ENCODE measurements at places on chromosomes 6 and 20.

DNA sequence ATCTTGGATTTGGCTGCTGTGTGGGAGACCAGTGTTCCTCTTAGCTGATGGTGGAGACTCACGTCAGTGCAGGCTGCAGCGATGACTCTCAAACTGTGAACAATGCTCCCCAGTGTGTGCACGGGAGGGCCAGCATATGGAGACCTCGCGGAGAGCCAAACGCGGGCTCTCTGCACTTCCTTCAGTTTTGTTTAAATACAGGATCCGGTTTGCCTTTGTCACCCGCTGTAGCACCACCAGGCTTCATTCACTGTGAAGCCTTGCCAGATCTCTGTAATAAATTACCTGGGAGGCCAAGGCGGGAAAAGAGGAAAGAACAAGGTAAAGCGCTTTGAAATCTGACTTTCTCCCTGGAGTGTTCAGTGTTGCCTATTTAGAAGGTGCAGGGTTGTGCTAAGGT lies 30.7 kb upstream of the TMEM14A start:
- no peak for DNase-seq

DNA sequence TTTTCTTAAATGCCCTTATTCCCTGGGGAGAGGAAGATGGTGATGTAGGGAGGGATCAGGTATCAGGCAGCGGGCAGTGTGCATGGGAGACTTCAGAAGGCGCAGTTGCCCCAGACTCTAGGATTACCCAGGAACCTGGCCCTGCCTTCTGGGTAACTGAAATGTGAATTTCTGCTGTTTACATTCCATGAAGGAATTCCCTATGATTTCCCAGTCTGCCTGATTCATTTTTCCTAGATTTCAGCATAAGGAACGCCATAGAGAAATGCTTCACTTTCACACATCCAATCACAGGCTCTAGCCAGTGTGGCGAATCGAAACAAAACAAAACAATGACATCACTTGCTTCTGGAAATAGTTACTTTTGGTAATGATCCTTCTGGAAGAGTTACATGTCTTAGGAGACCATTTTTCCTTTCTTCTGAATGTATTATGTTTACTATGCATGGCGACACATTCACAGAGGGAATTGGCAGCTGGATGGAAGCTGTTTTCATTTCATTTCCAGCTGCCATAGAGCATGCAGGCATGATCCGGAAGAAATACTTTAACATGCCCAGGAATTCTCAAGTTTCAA lies 33.3 kb downstream of the LRP11 start:
- DNase-seq = no peak

DNA sequence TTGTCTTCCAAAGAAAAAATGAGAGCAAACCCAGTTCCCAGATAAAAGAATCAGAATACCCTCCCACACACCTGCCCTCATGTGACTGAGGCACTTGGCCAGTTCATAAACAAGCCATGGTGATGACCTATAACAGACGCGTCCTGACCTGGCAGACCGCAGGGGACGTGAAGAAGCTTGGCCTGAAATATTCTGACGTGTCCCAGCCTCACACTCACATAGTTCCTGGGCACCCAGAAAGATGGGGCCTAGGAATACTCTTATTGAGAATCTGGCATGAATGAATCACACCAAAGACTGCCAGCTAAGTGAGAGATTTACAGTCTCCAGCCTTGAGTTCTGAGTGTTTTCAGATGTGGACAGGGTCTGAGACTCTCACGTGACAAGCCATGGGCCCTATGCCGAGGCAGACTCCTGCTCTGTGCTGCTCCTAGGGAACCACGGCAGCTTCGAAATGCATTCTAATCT lies 17.2 kb upstream of the MAP3K4 start:
- no peak for DNase-seq

GRCh38 chr6:158041370-158041769 lies 59.7 kb downstream of the SYNJ2 start:
- no peak for DNase-seq

Measured in GM12892 (cell line).